ENCODE measurements at places on chromosomes 11 and 22. TPM values are rescaled to one million over a fixed set of nuclear protein-coding genes. Genes with fewer than 3 reads are reported as not detected.

The SYNGR1 gene
- total RNA-seq: 1.2 TPM

The MED19 gene
- 10.6 TPM for total RNA-seq

The OR52E8 gene
- not detected for total RNA-seq

The SAA4 gene
- total RNA-seq: not detected

The MPZL3 gene
- 93.0 TPM for total RNA-seq
